ENCODE measurements at places on chromosomes 6 and 20.
A peak's percentile ranks its signal among the peaks of the same experiment; 100 is the strongest.

- peak; percentile 58 for DNase-seq
Observed at GRCh38 chr6:13574571-13575376, at the start of gene SIRT5. Gene SIRT5, plus strand, starts transcription at chr6:13574601. Its CDS starts 9,510 bp downstream, at chr6:13584111.

GRCh38 chr6:100176311-100176950, 182.4 kb upstream of the MCHR2 start:
- DNase-seq, result no peak

GRCh38 chr6:140867336-140867735, 1265.4 kb upstream of the GJE1 start:
- DNase-seq, result no peak

- no peak for DNase-seq
Observed at GRCh38 chr20:51574248-51575033, 31.9 kb upstream of the NFATC2 start.

GRCh38 chr6:114580882-114581281, 238.1 kb upstream of the HS3ST5 start:
- DNase-seq, result no peak

- DNase-seq, result no peak
Observed at GRCh38 chr6:33786736-33787135, 2.2 kb downstream of the LEMD2 start.

- DNase-seq, result no peak
Observed at GRCh38 chr6:133399426-133399825, 158.3 kb downstream of the EYA4 start.

- DNase-seq, result no peak
Observed at GRCh38 chr6:122798099-122798641, 9.1 kb downstream of the SMPDL3A start.

- no peak for DNase-seq
Observed at GRCh38 chr6:153873541-153873940, 165.5 kb upstream of the OPRM1 start.

GRCh38 chr20:47847884-47848485, 62.7 kb upstream of the SULF2 start:
- no peak for DNase-seq

DNA sequence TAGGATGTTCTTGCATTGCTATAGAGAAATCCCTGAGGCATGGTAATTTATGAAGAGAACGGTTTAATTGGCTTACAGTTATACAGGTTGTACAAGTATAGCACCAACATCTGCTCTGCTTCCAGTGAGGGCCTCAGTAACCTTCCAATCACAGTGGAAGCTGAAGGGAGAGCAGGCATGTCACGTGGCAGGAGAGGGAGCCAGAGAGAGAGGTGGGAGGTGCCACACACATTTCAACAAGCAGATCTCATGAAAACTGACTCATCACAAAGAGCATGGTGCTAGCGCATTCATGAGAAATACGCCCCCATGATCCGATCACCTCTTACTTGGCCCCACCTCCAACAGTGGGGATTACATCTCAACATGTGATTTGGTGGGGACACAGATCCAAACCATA, 871.2 kb downstream of the TFAP2A start:
- DNase-seq, result no peak

DNA sequence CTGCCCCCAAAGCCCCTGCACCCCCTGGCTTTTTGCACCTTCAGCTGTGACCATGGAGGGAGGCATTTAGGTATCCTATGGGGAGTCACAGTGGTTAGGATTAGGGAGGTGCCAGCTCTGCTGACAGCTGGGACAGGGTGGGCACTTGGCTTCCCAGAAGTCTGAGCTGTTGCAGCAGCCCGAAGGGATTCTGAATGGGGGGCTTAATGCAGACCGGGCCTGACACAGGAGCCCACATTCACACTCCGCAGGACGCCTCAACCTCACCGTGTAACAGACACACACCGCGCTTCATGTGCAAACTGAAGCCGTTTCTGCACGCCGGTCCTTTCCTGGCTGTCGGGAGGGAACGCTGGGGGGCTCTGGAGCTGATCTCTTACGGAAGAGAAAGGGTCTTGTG, 1.9 kb downstream of the EBF4 start:
- DNase-seq, result no peak

DNA sequence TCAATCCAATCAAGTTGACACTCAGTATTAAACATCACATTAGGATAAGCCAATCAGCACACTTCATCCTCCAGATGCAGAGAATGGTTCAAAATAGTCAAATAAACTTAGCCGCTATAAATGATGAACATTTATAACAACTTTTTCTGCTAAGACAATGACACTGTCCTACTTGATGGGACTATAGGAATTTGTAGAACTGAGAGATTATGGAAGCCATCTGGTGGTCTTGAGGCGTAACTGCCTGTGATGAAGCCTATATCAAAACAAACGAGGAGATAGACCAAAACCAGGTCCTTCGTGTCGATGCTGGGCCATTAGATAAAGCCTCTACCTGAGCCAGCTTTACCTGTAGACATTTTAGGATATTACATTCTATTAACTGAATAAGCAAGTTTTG, 631.1 kb downstream of the COL12A1 start:
- no peak for DNase-seq

- DNase-seq, result no peak
Observed at GRCh38 chr6:52994839-52995088, 320 bp downstream of the GSTA4 start.

GRCh38 chr6:23013776-23014175, 444.4 kb downstream of the HDGFL1 start:
- no peak for DNase-seq

- no peak for DNase-seq
Observed at GRCh38 chr6:71396410-71396801, 107.8 kb downstream of the OGFRL1 start.

GRCh38 chr6:147637620-147638195, 129.2 kb downstream of the SAMD5 start:
- DNase-seq, result no peak

- DNase-seq, result no peak
Observed at GRCh38 chr6:132088150-132088549, 137.0 kb upstream of the CCN2 start.

DNA sequence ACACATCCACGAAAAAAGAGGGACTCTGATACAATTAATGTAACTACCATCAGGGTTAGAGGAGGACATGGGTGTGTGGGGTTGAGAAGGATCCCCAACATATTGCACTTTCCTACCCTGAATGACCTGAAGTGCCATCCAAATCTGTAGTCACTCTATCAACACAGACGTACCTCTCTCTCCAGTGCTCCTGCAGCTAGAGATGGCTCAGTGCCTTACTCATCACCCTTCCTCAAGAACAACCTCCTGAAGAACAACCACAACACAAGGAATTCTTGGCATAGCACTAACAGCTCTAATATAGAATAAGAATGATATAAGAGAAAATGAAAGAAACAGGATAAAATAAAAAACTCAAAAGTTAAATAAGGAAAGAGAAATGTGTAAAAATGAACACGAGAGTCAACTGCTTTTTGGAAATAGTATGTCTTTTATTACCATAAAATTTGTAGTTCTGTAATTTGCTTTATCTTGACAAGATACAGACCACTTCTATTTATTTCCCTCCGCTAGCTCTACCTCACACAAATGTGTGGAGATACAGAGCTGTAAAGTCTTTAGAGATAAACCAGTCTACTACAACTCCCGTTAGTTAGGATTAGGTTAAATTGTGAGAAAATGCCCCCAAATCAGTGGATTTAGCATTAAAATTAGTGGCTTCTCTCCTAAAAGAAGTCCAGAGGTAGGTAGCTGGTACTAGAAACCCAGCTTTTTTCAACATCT, 63.9 kb downstream of the REV3L start:
- no peak for DNase-seq

- no peak for DNase-seq
Observed at GRCh38 chr6:35722121-35722761, 14.6 kb upstream of the ARMC12 start.

GRCh38 chr20:39568109-39568508, 606.0 kb downstream of the DHX35 start:
- DNase-seq, result no peak

- DNase-seq, result no peak
Observed at GRCh38 chr6:11525468-11526155, 11.9 kb upstream of the TMEM170B start.

GRCh38 chr6:51854876-51855275, 232.5 kb downstream of the PKHD1 start:
- DNase-seq, result no peak

DNA sequence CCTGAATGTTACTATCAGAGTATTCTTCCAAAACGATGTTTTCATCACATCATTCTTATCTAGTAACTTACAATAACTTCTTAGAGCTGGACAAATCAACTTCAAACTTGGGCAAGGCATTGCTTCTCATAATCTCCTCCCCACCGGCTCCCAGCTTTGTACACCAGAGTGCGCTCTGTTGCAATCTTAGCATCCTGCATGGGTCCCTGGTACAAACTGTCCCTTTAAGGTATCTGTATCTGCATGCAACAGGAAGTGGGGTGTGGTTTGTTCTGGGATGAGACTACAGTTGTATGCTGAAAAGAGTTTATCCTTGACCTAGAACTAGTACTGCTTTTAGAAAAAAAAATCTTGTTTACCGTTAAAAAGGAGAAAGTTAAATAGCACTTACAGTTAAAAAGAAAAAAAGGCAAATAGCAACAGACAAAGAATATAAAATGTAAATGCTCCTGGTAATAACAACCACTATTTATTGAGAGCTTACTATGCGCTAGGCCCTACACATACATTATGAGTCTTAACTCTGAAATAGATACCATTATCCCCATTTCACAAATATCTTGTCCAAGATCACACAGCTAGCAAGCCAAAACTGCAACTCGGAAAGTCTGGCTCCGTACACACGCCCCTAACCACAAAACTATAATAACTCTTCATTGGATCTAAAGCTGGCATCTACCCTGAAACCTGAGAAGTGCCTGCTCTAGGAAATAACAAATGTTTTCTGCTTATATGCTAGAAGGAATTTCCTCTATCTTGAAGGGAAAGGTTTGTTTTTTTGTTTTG, 9.8 kb upstream of the HECA start:
- no peak for DNase-seq

DNA sequence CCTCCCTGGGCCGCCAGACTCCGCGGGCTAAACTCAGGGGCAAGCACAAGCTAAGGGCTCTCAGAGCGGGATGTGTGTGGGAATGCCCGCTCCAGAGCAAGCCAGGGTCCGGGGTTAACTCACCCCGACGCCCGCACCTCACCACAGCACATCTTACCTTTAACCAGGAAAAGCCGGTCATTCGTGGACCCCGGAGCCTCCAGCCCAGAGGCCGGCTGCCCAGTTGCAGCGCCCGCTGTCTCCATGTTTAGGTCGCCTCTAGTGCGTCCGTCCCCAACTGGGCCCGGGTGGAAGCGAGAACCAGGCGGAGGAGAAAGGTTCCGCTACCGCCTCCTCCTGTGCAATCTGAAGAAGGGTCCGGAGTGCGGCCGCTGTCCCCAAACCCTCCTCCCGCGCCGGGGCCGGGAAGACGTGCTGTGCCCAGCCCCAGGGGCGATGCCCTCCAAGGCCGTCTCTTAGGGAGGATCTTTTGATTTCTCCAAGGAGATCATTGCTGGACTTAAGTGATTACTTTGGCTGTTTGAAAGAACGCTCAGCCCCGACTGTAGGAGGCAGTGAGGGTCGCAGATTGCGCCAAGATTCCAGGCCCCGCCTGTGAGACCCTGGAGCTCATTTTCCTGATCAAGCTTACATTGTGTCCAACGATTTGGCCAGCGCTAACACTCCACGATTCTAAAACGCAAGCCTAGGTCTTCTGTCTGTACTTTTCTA, at the start of gene TMEM242:
Gene TMEM242, minus strand, starts transcription at position 265 of the 711 bp plus-strand sequence. Its CDS starts 20 bp downstream, at position 245.
- DNase-seq, result no peak

DNA sequence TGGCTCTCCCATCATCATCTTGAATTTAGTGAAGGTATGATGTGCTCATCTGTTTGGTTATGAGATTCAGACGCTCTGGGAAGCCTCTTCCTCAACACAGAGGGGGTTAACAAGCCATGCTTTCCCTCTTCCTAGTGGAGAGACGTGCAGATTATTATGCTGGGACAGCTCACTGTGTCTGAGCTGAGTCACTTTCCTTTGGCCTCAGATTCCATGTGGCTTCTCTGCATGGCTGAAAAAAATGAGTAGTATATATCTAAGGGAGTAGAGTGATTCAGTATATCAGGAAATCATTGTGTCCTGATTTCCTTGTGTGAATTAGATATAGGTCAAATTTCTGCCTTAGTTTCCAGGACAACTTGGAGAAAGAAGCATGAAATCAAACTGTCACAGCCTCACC, 52.6 kb downstream of the FIG4 start:
- DNase-seq, result no peak

GRCh38 chr6:166308033-166308768, at the start of gene PRR18:
Gene PRR18, minus strand, starts transcription at chr6:166308392. Its CDS starts 250 bp downstream, at chr6:166308142.
- DNase-seq, result no peak

GRCh38 chr6:72972579-72972978, 252.7 kb downstream of the KHDC1L start:
- DNase-seq, result no peak

DNA sequence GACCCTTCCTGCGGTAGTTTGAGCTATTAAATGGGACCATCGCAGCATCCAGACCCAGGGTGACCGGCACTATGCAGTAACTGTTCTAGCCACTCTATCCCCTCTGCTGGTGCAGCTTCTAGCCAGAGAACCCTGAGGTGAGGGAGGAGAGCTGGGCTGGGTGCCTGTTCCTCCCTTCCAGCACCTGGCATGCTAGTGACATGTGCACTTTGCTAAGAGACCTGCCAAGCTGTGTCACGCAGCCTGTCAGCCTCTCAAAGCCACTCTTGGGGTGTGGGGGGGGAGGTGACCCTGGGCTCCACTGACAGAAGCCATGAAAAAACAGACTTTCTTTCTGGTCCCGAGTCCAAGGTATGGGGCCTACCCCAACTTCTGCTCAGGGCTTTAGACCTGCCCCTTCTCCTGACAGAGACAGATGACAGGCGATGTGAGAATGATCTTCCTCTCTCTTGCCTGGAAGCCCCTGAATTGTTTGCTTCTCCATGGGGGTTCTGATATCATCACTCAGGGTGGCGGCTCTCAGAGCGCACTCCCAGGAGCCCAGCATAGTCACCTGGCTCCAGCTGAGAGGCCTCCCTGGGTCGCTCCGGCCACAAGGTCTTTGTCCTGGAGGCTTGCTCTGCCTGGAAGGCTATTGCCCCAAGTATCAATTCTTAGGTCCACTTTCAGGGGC, 47.2 kb upstream of the MLN start:
- DNase-seq, result no peak

GRCh38 chr20:60365882-60366281, 407.7 kb downstream of the CDH26 start:
- no peak for DNase-seq

GRCh38 chr6:53419026-53419425, 70.3 kb upstream of the ELOVL5 start:
- DNase-seq, result no peak

DNA sequence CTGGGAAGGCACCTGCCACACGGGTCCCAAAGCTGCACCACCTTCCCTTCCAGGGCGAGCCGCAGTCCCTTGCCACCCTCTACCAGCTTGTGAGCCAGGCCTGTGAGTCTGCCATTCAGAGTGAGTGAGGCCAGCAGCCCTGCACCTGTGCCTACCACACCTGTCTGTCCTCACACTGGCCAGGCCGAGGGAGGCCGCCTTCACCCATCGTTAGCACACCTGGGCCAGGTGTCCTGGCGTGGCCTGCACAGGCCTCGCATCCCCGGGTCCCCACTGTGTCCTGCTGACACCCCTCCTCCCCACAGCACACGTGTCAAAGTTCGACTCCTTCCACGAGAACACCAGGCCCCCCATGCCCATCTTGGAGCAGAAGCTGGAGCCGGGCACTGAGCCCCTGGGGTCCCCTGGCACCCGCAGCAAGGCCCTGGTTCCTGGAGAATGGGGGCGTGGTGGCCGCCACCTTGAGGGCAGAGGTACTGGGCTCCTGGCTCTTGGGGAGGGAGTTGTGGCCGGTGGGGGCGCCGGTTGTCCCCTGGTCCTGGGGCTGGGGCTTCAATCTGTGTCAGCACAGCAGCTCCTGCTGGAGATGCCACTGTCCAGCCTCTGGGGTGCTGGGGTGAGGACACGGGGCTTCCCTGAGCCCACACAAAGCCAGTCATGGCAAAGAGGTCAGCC, 33.0 kb downstream of the CHRNA4 start:
- no peak for DNase-seq

Measured in GOT3 (cell line).